ENCODE measurements at places on chromosomes 6 and 20. TPM values are rescaled to one million over a fixed set of nuclear protein-coding genes. Genes with fewer than 3 reads are reported as not detected.

DNA sequence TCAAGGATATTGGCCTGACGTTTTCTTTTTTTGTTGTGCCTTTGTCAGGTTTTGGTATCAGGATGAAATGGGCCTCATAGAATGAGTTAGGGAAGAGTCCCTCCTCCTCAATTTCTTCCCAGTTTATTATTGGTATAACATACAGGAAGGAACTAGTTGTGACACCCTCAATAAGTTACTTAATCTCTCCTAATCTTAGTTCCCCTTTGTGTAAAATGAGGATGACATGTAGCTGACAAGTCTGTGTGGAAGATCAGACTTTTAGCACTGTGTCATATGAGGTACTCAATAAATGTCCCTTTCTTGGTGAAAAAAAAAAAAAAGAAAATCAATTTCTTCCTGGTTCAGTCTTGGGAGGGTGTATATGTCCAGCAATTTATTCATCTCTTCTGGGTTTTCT is 155.8 kb downstream of the PDE7B start:
- DNase-seq: no peak

DNA sequence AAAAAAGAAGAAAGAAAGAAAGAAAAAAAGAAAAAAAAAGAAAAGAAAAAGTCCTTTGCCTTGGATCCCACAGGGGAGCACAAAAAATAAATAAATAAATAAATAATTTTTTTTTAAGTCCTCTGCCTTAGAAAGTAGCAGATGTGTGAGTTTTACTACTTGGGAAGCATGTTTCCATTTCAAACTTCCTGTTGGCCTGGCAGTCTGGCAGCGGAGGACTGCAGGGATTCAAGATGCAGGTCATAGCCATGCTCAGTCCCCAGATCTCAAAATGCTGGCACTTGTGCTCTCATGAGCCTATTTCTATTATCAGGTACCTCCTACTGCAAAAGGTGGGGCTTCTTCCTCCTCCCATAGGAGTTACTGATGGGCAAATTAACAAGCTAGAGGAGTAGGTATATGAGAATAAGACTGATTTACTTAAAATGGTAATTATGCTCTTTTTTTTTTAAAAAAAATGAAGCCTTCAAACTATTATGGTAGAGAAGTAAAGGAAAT is 54.2 kb upstream of the MAP7 start:
- DNase-seq: no peak

GRCh38 chr6:27768556-27768955 is 143.6 kb downstream of the OR2B2 start:
- DNase-seq: no peak

The XKR7 gene
- total RNA-seq: 0.33 TPM
